ENCODE measurements at places on chromosomes 6 and 20. TPM values are rescaled to one million over a fixed set of nuclear protein-coding genes. Genes with fewer than 3 reads are reported as not detected.

Gene IL20RA
- 0.13 TPM for total RNA-seq

Gene MMP24
- 5.9 TPM for total RNA-seq

Gene FNDC11
- 2.8 TPM for total RNA-seq

Gene DEFB124
- total RNA-seq: not detected

All from endodermal cell (in vitro differentiated cells).